ENCODE measurements at places on chromosomes 1 and 21.
A peak's percentile ranks its signal among the peaks of the same experiment; 100 is the strongest.

GRCh38 chr1:84250668-84251067, 50.8 kb upstream of the SAMD13 start:
- DNase-seq = no peak

- DNase-seq = no peak
Observed at GRCh38 chr1:9798236-9799130, 25.3 kb downstream of the CLSTN1 start.

GRCh38 chr1:108327534-108328466, 83.9 kb upstream of the NBPF4 start:
- no peak for DNase-seq

- DNase-seq = no peak
Observed at GRCh38 chr1:212628046-212628445, 19.5 kb downstream of the ATF3 start.

- no peak for DNase-seq
Observed at GRCh38 chr1:82042306-82043060, 241.7 kb downstream of the ADGRL2 start.

GRCh38 chr1:41622859-41623732, 138.6 kb upstream of the EDN2 start:
- DNase-seq = no peak

- no peak for DNase-seq
Observed at GRCh38 chr1:230262867-230263567, 163.1 kb downstream of the PGBD5 start.

- peak; percentile 72 for DNase-seq
Observed at GRCh38 chr1:156692925-156693847, 12.2 kb downstream of the CRABP2 start.

GRCh38 chr1:235759336-235759735, 107.4 kb downstream of the LYST start:
- no peak for DNase-seq

DNA sequence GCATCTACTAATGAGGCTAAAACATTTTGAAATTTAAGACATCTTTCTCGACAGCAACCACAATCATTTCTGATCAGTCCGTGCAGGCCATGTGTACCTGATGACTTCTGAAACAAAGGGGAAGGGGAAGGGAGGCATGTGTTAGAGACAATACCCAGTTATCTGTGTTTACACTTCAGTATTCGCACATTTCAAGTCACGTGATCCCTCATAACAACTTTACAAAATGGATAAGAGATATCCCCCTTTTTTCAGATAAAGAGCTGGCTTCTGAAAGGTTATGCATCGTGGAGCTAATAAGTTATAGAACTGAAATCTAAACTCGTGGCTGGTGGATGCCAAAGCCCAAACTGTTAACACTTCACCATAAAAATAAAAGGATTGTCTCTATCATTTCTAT, 175.7 kb downstream of the CHRM3 start:
- no peak for DNase-seq

DNA sequence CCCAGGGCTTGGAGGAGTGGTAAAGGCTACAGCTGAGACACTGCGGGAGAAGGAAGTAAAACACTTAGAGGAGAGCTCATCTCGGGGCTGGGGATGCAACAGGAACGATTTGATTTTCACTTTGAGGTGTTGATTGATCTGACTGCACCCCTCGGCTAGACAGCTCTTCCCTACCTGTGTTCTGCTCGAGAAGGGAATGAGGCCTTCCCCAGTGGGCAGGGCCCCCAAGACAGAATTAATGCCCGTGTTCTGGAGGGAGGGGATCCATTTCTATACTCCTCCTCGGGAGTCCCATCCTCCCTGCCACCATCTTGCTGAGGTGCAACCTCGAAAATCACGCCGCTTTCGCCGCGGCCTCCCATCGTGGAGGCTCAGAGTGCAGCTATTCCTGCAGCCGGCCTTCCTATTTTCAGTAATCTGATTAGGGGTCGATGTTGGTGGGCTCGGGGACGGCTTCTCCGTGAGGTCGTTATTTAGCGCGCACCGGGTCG, 2.4 kb downstream of the ATP2B4 start:
- DNase-seq = no peak

Measured in neural crest cell (in vitro differentiated cells).